ENCODE measurements at places on chromosomes 5 and 9.

- no peak for DNase-seq
Observed at GRCh38 chr5:31531543-31531887, 378 bp downstream of the DROSHA start.

- DNase-seq: peak; percentile 27
Observed at GRCh38 chr9:88530051-88530450, 4.9 kb upstream of the NXNL2 start.

DNA sequence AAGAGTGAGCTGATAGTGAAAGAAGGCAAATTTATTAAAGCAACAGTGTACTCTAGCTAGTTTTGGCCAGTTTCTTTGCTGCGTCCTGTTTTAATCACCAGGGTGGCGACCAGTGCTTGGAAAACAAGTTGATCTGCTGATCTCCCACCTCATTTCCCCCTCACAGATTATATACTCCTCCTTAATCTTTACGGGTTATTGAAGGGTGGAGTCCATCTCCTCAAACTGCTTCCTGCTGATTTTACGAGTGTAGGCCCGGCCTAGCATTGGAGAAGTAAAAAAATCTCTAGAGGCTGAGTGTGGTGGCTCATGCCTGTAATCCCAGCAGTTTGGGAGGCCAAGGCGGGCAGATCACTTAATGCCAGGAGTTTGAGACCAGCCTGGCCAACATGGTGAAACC lies 14.0 kb upstream of the CFAP95 start:
- DNase-seq: no peak

DNA sequence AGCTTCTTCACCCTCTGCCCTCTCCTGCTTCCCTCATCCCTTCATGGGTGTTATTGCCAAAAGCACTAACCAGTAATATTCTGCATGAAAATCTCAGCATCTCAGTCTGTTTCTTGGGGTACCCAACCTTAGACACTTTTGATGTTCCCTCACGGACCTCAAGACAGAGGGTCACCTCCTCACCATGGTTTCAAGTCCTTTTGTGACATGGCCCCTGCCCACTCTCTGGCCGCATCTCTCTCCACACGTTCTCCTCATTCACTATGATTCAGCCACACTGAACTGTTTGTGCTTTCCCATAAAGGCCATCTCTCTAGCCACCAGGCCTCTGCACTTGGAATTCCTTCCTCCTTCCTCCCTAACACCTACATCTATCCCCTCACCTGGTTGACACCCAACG lies 111.5 kb upstream of the SPOCK1 start:
- DNase-seq: no peak

DNA sequence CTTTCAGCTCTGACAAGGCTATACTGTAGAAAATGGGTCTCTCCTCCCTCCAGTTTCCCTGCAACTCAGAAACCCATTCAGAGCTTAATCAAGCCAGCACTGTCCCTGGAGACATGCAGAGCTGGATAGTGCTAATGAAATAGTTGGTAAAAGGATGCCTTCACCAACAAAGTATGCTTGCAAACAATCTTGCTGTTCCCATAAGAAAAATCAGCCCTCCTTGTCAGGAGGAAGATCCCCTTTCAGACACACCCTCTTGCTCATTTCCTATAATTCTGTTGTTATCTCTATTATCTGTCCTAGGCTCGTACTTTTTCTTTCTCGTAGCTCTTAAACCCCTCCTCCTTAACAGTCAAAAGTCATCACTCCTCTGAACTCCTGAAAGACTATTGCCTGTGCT lies 9.9 kb upstream of the OSMR start:
- DNase-seq: no peak

GRCh38 chr5:140147460-140147859 lies 21.7 kb downstream of the IGIP start:
- no peak for DNase-seq

DNA sequence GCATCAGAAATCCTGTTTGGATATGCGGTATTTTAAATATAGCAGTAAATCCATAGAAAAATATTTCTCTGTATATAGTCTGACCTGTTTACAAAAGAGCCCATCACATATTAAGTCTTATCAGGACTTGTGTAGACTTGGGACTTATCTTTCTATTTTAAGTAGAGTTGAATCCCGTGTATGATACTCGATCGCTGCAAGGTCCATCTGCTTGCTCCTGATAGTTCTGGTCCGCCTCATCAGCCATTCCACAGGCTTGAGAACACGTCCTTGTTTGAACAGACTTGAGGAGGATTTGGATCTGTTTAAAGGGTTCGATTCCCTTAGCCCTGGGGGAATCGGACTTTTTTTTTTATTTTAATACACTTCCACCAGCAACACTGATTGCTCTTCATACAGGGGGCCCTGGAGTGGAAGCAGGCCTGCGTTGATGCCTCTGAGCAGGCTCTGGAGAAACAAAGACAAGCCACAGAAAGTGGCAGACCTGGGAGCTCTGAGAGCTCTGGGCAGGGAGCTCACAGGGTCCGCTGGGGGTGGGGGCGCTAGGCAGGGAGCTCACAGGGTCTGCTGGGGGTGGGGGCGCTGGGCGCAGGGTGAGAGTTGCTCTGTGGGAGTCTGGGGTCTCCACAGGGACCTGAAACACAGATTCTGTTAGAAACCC lies 112.2 kb downstream of the MVB12B start:
- peak; percentile 66 for DNase-seq

DNA sequence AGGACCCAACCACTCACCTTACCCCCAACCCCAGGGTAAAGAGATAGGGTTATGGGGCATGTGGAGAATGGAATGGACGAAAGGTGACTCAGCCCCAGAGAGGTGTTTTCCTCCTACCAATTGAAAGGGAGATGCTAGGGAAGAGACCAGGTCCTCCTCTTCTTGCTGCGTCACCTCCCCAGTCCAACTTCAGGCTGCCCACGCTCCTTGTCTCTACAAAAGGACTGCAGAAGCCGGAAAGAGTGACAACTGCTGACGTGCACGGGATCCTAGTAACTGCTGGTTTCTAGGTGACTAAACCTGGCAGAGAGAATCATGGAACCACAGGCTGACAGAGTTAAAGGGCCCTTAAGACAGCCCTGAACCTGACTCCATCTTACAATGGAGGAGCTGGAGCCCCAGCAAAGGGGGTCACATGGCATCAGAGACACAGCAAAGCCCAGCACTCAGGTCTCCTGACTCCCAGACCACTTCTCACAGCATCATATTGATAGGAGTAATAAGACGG lies 2.2 kb downstream of the GPX3 start:
- DNase-seq: no peak

DNA sequence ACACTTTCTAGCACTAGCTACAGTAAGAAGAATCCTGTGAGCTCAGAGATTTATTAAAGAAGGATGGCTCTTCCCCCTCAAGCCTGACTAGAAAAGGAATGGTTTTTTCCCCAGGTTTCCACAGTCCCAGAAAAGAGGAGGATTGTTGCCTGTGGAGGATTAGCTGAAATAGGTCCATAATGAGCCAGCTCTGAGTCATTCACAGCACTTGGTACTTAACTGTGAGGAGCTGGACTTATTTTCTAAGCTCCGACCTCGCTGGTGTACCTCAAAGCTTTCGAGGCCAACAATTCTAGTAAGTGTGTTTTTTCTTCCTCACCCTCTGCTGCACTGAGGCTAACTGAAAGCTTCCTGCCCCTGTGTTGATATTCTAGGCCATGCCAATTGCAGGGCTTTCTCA lies 222.5 kb upstream of the IL12B start:
- DNase-seq: peak; percentile 41

DNA sequence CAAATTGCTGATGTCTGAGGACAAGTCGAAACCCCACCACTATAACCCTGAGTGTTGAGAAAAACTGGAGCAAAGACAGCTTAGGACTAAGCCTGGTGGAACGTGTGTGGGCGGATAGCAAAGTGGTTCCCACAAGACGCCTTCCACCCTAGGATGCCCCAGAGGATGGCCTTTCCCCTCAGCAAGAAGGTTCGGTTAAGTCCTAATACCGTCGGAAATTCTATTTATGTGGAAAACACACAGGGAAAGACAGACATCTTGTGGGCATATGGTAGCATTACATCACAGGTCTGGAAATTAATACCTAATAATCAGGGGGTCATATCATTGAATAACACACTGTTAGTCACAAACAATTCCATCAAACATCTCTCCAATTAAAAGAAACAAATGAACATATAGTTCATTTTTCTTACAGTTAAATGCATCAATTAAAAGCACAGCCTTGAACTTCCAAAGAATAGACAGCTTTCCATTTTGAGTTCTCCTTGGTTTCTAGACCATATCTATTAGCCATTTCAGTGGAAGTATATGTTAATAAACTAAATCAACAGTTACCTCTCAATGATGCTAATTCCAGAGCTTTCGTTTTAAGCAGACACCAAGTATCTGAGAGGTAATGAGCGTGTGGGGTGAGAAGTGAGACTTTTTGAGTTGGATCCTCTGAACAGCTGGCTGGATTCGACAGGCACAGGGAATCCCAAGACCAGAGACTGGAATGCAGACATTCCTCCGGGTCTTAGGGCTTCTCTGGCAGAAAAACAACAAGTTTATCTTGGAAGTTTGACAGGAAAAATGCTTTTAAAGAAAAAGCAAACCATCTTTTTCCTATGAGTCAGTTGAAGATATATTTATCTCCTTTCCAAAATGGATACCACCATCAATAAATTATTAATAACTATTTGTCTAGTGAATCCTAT lies 2.9 kb upstream of the ICE1 start:
- peak; percentile 88 for DNase-seq

- no peak for DNase-seq
Observed at GRCh38 chr5:126896170-126896702, 119.3 kb downstream of the LMNB1 start.

DNA sequence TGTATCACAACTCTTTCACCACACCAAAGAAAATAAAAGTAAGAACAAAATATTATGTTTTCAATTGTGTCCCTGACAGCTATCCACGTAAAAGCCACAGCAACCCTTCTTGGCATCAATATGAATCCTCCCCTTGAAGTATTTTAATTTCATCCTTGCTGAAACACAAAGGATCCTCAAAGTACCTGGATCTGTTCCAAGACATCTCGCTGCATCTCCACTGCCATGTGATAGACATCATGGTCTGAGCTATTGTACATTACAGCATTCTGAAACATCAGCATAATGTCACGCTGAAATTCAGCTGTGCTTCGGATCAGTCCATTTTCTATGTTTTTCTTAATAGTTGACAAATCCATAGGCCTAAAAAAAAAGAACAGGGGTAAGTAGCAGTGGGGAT lies 17.7 kb downstream of the BRD8 start:
- DNase-seq: no peak

DNA sequence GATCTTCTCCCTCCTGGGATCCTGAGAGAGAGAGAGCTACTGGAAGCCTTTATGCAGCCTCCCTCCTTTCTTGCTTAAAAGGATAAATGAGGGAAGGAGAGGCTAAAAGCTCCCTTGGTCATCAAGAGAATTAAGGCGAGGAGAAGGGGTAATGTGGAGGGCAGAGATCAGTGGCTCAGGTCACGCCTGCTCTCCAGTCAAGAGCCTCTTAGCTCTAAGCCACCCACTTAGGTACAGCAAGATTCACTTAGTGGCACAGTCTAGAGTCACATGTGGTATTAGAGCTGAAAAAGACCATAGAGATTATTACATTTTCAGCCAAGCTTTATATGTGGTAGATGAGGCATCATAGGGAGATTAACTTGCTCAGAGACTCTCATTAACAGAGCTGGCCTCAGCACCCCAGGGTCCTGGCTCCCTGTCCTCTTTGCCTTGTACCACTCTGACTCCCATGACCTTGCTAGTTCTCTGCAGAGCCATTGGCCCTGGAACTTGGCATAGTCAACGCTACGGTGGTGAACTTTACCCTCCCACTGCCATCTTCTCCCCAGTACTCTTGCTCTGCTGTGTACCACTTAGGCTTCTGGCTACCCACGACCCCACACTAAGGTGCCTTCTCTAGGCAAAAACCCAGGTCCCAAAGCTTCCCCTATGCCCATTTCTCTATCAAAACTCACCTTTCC lies 37.6 kb downstream of the MFAP3 start:
- no peak for DNase-seq

- peak; percentile 79 for DNase-seq
Observed at GRCh38 chr5:71601222-71602026, 14.3 kb downstream of the MCCC2 start.

GRCh38 chr9:131658377-131659129 lies 81.3 kb downstream of the RAPGEF1 start:
- DNase-seq: peak; percentile 29

DNA sequence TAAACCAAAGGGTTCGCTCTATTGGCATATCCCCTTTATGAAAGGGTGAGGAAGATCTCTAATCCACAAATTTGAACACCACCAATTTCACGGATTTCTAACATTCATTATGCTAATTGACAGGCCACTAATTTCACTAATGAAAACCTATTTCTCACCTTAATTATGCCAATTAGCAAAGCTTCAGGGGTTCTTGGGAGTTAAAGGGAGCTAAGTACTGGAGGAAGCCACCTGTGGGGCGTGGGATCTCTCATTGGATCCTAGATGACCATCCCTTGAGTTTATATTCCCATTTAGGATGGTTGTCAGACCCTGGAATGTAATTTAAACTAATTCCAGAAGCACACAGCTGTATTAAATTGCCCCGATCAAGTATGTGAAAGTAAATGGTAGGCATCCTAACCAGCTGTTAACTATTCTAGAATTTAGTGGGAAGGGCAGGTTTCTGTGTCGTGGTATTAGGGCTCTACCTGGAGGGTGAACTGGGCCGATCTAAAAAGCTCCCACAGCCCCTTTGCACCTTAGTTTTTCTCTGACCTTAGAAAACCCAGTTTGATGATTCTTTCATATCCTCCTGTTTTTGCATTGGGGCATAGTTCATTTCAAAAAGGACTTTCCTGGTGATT lies 77.1 kb downstream of the C9orf152 start:
- DNase-seq: no peak

DNA sequence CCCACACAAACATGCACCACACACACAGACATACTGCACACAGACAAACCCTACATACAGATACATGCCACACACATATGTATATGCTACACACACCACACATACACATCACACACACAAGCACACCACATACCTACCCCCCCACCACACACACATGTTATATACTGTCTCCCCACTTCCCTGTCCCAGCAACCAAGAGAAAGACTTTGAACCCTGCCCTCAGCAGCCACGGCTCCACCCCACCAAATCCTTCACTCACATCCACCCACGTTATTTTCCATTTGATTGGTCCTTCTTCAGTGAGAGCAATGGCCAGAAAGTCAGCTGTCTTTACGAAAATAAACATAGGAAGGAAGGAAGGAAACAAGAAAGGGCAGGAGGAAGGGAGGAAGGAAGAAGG lies 479.8 kb downstream of the DIRAS2 start:
- DNase-seq: no peak

- DNase-seq: no peak
Observed at GRCh38 chr9:84492366-84493159, 152.0 kb upstream of the SLC28A3 start.

All from umbilical cord (tissue), 2 donors.